Hair follicular keratinocyte (primary cell): ENCODE measurements at places on chromosomes 6 and 20. TPM values are rescaled to one million over a fixed set of nuclear protein-coding genes. Genes with fewer than 3 reads are reported as not detected.

The SLC17A2 gene
- not detected in 2 replicates for total RNA-seq

The SAPCD1 gene
- total RNA-seq: 0.70 and 1.5 TPM in 2 replicates

The SCRT2 gene
- not detected in 2 replicates for total RNA-seq

The GNAS-AS1 gene
- total RNA-seq: 0.62 and 1.6 TPM in 2 replicates

The OPRM1 gene
- not detected in 2 replicates for total RNA-seq

The SMOC2 gene
- total RNA-seq: not detected in 2 replicates

The TFAP2A gene
- 28.4 and 29.2 TPM in 2 replicates for total RNA-seq

The SUMO4 gene
- 0.15 and 0.16 TPM in 2 replicates for total RNA-seq

The DPPA5 gene
- total RNA-seq: not detected in 2 replicates

The SLC22A1 gene
- total RNA-seq: 0.08 TPM in 1 of 2 replicates, not detected in the other

The FRS3 gene
- 1.6 and 5.5 TPM in 2 replicates for total RNA-seq

The GTSF1L gene
- total RNA-seq: not detected in 2 replicates

The CTAGE9 gene
- total RNA-seq: not detected in 2 replicates

The TAP2 gene
- 14.2 and 14.6 TPM in 2 replicates for total RNA-seq

The PNRC1 gene
- total RNA-seq: 25.0 and 54.0 TPM in 2 replicates

The C20orf204 gene
- under 0.01 and 0.04 TPM in 2 replicates for total RNA-seq

The NQO2 gene
- 6.6 and 7.2 TPM in 2 replicates for total RNA-seq

The ULBP1 gene
- total RNA-seq: 1.3 and 2.8 TPM in 2 replicates

The RFX6 gene
- not detected in 2 replicates for total RNA-seq

The FRK gene
- 2.1 and 2.3 TPM in 2 replicates for total RNA-seq
